ENCODE measurements at places on chromosomes 16 and 17.

DNA sequence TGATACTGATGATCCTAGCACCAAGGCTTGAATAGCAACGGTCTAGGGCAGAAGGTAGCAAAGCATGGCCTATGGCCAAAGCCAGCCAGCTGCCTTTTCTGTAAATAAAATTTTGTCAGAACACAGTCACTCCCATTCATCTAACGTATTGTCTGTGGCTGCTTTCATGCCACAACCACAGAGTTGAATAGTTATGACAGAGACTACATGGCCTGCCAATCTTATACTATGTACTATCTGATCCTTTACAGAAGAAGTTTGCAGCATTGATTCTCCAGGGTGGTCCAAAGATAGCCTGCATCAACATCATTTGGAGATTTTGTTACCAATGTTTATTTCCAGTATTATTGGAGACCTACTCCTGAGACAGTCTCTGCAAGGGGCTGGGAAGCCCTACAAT lies 19.9 kb upstream of the MMD start:
- no peak for DNase-seq

- DNase-seq = no peak
Observed at GRCh38 chr17:57068222-57068658, 16.8 kb upstream of the AKAP1 start.

DNA sequence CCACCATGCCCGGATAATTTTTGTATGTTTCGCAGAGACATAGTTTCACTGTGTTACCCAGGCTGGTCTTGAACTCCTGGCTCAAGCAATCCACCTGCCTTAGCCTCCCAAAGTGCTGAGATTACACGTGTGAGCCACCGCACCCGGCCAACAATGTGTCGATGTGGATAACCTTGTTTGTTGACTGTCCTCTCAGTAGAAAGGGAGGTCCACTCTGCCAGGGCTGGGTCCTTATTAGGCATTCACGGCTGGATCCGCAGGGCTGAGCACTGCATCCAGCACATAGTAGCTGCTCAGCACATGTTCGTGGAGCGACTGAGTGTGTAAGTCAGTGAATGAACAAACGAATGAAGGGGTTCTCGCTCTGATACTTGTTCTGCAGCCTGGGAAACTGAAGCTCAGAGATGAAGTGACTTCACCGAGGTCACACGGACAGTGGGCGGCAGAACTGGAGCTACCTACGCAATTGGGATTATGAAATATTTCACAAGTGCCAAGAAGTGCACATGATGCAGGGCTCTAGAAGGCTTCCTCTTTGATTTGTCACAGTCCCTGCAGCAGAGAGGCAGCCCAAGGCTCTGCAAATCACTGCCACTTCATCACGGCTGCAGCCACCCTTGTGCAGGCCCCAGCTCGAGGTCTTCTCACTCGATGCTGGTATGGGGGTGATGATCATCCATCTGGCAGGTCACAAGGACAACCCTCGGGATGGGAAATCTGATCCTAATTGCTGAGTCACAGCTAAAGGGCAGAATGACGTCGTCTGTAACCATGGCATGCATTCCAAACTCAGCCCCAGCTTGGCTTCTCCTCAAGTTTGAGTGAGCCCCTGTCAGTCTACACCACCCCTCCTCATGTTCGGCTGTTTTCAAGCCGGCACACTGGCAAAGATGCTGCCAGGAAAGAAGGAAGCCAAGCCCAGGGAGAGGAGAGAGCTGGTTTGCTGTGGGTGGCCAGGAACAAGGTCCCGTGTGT lies 28.0 kb upstream of the SNN start:
- no peak for DNase-seq

- no peak for DNase-seq
Observed at GRCh38 chr16:50889746-50890145, 147.9 kb downstream of the CYLD start.

DNA sequence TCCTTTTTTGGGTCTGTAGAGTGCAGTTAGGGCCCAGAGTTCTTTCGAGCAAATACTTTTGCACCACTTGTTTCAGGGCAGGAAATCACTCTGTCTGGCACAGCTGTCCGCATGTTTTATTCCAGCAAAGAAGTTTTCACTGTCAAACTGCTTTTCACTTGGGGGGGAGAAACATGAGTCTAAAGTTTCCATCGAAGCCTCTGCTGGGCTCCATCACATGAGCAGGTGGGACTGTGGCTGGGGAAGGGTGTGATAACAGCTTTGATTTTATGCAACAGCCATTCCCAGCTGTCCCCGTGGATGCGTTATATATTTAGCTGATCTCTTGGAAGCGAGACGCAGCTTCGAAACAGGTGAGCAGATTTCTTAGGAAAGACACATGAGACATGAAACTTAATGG lies 288.6 kb downstream of the SNX29 start:
- no peak for DNase-seq

DNA sequence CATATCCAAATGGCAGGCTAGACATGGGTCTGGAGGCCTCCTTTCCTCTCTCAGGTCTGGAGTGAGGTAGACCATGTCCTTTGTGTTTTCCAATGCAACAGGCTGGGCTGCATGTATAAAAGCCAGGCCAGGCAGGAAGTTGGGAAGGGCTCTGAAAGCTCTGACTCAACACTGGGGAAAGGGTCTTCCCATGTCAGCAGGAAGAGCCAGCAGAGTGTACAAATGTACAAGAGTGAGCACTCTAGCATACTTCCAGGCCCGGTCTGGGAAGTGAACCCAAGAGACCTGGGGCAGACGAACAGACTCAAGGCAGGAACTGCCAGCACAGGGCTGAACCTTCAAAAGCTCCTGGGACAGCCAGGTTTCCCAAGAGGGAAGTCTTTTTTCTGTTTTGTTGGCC lies 7.0 kb downstream of the ATPAF2 start:
- DNase-seq = no peak

DNA sequence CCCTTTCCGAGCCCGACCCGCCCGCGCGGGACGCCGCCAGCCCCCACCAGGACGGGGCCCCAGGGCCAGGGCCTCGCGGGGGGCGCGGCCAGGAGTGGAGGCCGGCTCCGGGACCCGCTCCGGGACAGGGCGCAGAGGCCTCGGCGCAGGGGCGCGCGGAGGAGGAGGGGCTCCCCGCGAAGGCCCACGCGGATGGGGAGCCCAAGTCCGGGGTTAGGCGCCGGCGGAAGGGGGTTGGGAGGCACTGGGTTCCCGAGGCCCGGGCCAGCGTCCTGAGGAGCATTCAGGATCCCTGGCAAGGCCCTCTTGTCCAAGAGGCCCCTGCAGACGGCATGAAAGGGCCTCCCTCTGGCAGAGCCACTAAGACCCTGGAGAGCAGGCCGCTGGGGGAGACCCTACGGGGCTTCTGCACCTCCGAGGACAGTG lies 57.8 kb upstream of the CIBAR2 start:
- no peak for DNase-seq

Data from activated T-cell treated with anti-CD3 and anti-CD28 coated beads for 48 hours (primary cell).